Activated B cell treated with CpG ODN at 0.5 μM for 24 hours (primary cell): ENCODE measurements at places on chromosomes 6 and 20.

- no peak for DNase-seq
- H3K27ac ChIP-seq: no peak overlapping the region
- no peak overlapping the region for H3K4me3 ChIP-seq
- peaks cover 3% of the 10 kb centered on the region for H3K27me3 ChIP-seq
Measured at GRCh38 chr6:49607391-49607982, 29.2 kb downstream of the RHAG start.

GRCh38 chr6:140379919-140380318 lies 1005.5 kb upstream of the CITED2 start:
- no peak overlapping the region for H3K4me3 ChIP-seq
- no peak overlapping the region for H3K27ac ChIP-seq
- H3K27me3 ChIP-seq: no peaks in the 10 kb centered on the region
- DNase-seq: no peak
- no peaks in the 10 kb centered on the region for H3K36me3 ChIP-seq

DNA sequence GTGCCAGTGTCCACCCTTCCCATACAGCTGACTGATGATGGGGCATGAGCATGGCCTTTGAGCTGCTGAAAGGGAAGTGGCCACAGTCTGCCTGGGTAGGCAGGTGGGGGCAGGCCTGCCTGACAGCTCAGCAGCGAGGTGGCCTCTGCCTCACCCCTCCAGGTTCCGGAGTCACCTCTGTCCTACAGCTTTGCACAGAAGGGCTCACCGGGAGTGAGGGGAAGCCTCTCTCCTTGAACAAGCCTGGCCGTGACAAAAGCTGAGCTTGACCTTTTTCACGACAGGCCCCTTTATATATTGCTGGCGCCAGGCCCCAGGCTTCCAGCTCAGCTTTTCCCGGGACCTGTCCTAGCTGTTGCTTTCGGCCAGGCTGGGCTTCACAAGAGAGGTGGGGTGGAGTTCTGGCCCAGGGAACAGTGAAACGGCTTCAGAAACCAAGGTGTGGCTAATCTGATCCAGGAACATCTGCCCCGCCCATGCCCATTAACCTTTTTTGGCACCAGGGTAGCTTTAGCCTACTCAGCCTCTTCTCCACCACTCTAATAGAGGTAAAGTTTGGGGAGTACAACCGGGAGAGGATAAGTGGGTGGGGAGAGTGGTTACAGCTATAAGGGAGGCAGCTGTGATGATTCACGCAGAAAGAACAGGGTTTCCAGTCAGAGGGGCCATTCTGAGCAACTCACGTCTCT lies 42.9 kb downstream of the C6orf132 start:
- DNase-seq: no peak
- H3K4me3 ChIP-seq: no peak overlapping the region
- peaks cover 9% of the 10 kb centered on the region for H3K27me3 ChIP-seq
- no peaks in the 10 kb centered on the region for H3K36me3 ChIP-seq
- H3K4me1 ChIP-seq: peaks cover 5% of the 10 kb centered on the region

DNA sequence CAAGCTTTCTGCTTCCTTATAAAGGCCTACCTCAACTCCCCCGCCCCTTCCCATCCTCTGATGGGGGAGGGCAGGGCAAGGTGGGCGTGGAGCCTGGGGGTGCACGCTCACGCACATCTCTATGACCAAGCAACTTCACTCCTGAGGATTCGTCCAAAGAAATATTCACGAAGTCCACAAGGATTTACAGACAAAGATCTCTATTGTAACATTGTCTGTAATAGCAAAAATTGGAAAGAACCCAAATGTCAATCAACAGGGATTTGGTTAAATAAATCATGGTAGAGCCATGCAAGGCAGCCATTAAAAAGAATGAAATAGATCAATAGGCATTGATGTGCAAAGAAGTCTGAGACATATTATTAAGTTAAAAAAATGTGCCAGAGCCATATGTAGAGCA lies 130.4 kb upstream of the AFDN start:
- peaks cover 20% of the 10 kb centered on the region for H3K4me1 ChIP-seq
- DNase-seq: no peak
- H3K36me3 ChIP-seq: no peaks in the 10 kb centered on the region
- no peak overlapping the region for H3K4me3 ChIP-seq
- no peak overlapping the region for H3K27ac ChIP-seq
- peaks cover 7% of the 10 kb centered on the region for H3K27me3 ChIP-seq

GRCh38 chr20:52787216-52787615 lies 184.9 kb upstream of the TSHZ2 start:
- no peaks in the 10 kb centered on the region for H3K4me1 ChIP-seq

GRCh38 chr6:40996591-40997233 lies 42.3 kb downstream of the UNC5CL start:
- no peak overlapping the region for H3K27ac ChIP-seq
- no peak overlapping the region for H3K4me3 ChIP-seq
- H3K4me1 ChIP-seq: no peaks in the 10 kb centered on the region
- DNase-seq: no peak
- peaks cover 42% of the 10 kb centered on the region for H3K27me3 ChIP-seq

DNA sequence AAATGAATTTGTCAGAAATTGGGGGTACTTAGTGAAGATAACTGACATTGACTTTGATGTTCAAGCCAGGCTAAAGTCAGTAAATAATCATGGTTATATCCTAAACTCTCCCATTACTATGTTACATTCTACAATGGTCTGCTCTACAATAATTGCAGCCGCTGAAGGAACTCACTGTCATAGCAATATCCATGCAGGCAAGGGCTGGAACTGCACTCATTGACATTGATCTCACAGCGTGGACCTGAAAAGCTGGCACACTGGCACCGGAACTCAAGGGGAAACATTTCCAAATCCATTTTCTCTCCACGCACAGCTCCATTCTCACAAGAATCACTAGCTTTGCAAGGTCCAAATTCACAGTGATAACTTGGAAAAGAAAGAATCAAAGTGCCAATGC lies 702.7 kb downstream of the EYS start:
- DNase-seq: no peak
- H3K27ac ChIP-seq: no peak overlapping the region
- no peaks in the 10 kb centered on the region for H3K36me3 ChIP-seq
- H3K4me3 ChIP-seq: no peak overlapping the region
- H3K4me1 ChIP-seq: no peaks in the 10 kb centered on the region
- H3K27me3 ChIP-seq: no peaks in the 10 kb centered on the region

DNA sequence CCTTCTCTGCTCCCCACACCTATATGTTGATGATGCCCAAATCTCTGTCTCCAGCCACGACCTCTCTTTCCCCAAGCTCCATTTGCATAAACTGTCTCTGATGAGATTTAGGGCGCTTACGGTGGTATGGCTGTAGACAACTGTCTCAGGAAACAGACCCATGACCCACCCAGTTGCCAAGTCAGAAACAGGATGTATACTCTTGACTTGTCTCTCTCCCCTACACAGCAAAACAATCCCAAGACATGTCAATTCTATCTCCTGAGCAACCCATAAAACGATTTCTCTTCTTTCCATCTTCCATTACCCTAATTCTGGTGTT lies 13.9 kb downstream of the GNL1 start:
- no peaks in the 10 kb centered on the region for H3K27me3 ChIP-seq
- H3K4me1 ChIP-seq: peaks cover 30% of the 10 kb centered on the region
- peak overlapping the region; percentile 81 for H3K27ac ChIP-seq
- H3K4me3 ChIP-seq: peak overlapping the region; percentile 81

DNA sequence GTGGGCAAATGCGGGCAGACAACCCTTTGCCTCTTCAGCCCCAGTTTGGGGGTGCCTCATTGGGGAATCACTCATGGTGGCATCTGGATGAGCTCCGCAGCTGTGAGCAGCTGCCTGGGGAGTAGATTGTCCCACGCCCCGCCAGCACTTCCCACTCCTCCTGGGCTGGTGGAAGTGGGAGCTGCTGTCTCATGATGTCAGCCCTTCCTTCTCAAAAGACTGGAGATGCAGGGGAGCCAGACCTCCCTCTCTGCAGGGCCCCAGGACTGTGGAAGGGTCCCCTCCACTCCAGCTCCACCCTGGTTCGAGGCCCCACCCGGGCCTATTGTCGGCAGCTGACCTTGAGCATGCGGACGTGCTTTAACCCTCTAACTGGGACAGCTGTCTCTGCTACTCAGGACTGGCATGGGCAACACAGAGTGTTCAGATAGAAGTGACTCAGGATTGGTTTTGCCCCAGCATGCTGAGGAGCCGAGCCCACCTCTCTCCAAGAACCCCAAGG lies 2.0 kb downstream of the UNC93A start:
- no peaks in the 10 kb centered on the region for H3K36me3 ChIP-seq
- DNase-seq: no peak
- peaks cover 7% of the 10 kb centered on the region for H3K27me3 ChIP-seq
- no peak overlapping the region for H3K27ac ChIP-seq

- peak overlapping the region; percentile 95 for H3K27ac ChIP-seq
- no peaks in the 10 kb centered on the region for H3K27me3 ChIP-seq
- H3K4me1 ChIP-seq: peaks cover 40% of the 10 kb centered on the region
- peak overlapping the region; percentile 82 for H3K4me3 ChIP-seq
- no peaks in the 10 kb centered on the region for H3K36me3 ChIP-seq
- DNase-seq: peak; percentile 82
Measured at GRCh38 chr6:32796848-32797776, 19.7 kb downstream of the HLA-DOB start.

DNA sequence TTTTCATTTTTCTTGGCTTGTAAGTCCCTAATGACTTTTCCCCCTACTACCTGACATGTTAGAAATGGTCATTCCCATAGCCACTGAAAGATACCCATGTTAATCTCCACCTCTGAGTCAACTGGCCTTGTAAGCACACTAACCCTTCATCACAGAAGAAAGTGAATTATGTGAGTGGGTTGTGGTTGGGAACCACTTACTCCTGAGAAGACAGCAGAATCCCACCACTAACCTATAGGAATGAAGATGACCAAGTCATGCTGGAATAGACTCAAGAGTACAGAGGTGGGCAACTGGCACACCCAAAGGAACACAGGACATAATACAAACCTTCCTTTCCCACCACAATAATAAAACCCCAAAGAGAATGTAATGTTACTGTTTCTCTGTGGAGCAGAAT lies 30.1 kb downstream of the RAMACL start:
- H3K36me3 ChIP-seq: peaks cover 3% of the 10 kb centered on the region
- DNase-seq: no peak
- peaks cover 3% of the 10 kb centered on the region for H3K4me1 ChIP-seq
- H3K27ac ChIP-seq: no peak overlapping the region
- no peak overlapping the region for H3K4me3 ChIP-seq
- H3K27me3 ChIP-seq: peaks cover 8% of the 10 kb centered on the region
